ENCODE measurements at places on chromosomes 4 and X. TPM values are rescaled to one million over a fixed set of nuclear protein-coding genes. Genes with fewer than 3 reads are reported as not detected.

- no peak for DNase-seq
These were observed 617.9 kb downstream of the BCOR start for GRCh38 chrX:39479856-39480255.

- no peak for DNase-seq
These were observed 8.4 kb upstream of the VSIG1 start for GRCh38 chrX:108036298-108036973.

The PCDH19 gene
- 1.7 TPM for total RNA-seq

DNA sequence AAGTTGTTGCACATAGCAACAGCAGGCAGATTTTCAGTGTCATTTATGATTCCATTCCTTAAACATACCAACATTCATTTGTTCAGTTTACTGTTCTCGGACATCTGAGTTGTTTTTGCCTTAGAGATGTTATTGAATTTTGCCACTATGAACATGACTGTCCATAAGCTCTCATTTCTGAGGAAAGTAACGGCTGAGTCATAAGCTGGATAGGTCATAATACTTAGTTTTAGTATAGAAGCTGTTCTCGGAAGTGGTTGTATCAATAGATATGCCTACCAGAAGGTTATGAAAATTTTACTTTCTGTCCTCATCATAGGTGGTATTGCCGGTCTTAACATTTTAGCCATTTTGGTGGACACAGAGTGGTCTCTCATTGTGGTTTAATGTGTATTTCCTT is 157.1 kb upstream of the CLNK start:
- DNase-seq = no peak

DNA sequence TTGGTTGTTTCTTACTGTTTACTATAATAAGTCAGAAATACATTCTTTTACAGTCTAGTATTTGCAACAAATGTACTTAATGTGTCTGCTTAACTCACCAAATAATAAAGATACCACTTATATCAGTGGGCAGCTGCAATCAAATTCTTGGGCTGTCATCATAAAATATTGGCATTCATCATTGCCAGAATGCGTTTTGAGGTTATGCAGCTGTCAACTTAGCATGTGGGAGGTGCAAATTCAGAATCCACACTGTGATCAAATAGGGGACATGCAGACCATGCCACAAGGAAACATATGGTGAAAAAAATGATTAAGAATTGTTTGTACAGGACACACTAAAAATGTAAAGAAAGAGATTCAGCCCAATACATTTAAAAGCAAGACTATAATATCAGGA is 86.5 kb downstream of the HCCS start:
- DNase-seq = no peak

The SPANXD gene
- not detected for total RNA-seq

GRCh38 chrX:99938464-99938863 is 471.6 kb downstream of the PCDH19 start:
- no peak for DNase-seq

DNA sequence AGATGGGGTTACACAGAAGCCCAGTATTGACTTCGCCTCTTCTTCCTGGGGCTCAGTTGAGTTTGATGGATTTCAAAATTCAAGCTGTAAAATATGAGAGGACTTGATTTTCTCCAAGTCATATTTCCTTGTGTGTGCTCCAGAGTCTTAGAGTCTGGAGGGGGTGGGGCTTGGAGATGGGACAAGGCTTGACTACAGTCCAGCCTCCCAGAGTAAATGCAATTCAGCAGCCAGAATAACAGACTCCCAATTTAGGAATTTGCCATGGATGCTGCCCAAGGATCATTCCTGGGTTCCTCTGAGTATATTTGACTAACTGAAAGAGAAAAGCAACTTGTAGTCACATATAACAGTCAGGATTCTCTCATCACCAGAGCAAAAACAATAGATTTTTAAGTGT is 53.7 kb upstream of the RBPJ start:
- no peak for DNase-seq

- no peak for DNase-seq
These were observed 419.6 kb upstream of the RASGEF1B start for GRCh38 chr4:81891005-81891996.

Measured in osteocyte (in vitro differentiated cells).